ENCODE measurements at places on chromosomes 2 and 18.

GRCh38 chr2:74708883-74709282 is 54.8 kb downstream of the SEMA4F start:
- H3K4me3 ChIP-seq: no peak overlapping the region
- H3K27ac ChIP-seq: no peak overlapping the region
- no peak for DNase-seq

- H3K27ac ChIP-seq: no peak overlapping the region
These were observed 10.7 kb downstream of the MFF start for GRCh38 chr2:227335713-227336112.

GRCh38 chr18:80033181-80034067 is 810 bp upstream of the RBFA start:
- peak overlapping the region; percentile 86 for H3K4me3 ChIP-seq
- DNase-seq: no peak
- peaks cover 27% of the 10 kb centered on the region for H3K4me1 ChIP-seq
- peak overlapping the region; percentile 79 for H3K27ac ChIP-seq
- H3K27me3 ChIP-seq: no peaks in the 10 kb centered on the region
- peaks cover 7% of the 10 kb centered on the region for H3K36me3 ChIP-seq

DNA sequence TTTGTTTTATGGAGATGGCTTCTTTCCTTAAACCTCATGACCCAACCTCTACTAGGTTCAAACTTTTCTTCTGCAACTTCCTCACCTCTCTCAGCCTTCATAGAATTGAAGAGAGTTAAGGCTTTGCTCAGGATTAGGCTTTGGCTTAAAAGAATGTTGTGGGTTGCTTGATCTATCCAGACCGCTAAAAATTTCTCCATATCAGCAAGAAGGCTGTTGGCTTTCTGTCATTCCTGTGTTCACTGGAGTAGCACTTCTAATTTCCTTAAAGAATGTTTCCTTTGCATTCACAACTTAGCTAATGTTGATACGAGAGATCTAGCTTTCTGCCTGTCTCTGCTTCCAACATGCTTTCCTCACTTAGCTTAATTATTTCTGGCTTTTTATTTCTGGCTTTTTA is 58.1 kb upstream of the KYNU start:
- DNase-seq: no peak
- no peak overlapping the region for H3K4me3 ChIP-seq
- no peaks in the 10 kb centered on the region for H3K27me3 ChIP-seq
- H3K36me3 ChIP-seq: no peaks in the 10 kb centered on the region
- no peak overlapping the region for H3K27ac ChIP-seq

DNA sequence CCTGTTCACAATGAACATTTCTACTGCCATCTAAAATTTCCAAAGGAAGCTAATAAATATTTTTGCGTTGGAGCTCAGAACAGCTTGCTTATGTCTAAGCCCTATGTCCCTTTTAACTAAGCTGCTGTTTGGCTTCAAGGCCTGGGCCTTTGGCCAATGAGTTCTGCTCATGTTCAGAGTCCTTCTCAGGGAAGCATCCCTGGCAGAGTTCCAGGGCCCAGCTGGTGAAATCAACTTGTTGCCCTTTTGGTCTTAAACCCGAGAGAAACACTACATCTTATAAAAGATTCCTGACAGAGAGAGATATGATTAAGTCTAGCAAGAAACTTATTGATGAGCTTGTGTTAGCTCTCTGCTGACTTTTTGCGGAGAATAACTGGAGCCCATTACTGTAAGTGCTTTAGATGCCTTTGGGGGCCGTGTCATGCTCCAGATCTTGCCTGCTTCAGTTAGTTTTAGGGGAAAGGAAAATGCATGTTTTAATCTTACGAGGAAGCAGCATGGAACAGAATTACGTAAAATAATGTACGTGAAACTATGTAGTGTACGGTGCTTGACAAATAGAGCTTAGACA is 102.5 kb upstream of the NOSTRIN start:
- peaks cover 8% of the 10 kb centered on the region for H3K36me3 ChIP-seq
- DNase-seq: no peak
- no peak overlapping the region for H3K27ac ChIP-seq
- H3K4me3 ChIP-seq: no peak overlapping the region

- H3K27me3 ChIP-seq: no peaks in the 10 kb centered on the region
- no peak for DNase-seq
- no peaks in the 10 kb centered on the region for H3K36me3 ChIP-seq
- H3K4me1 ChIP-seq: no peaks in the 10 kb centered on the region
These were observed 497.4 kb downstream of the TGIF1 start for GRCh38 chr18:3947383-3947782.

GRCh38 chr2:15800495-15801329 is 139.6 kb upstream of the MYCN start:
- H3K4me1 ChIP-seq: no peaks in the 10 kb centered on the region
- H3K36me3 ChIP-seq: no peaks in the 10 kb centered on the region
- DNase-seq: no peak
- H3K27ac ChIP-seq: no peak overlapping the region
- no peak overlapping the region for H3K4me3 ChIP-seq
- H3K27me3 ChIP-seq: no peaks in the 10 kb centered on the region

GRCh38 chr2:165901620-165902298 is 51.8 kb downstream of the TTC21B start:
- H3K4me1 ChIP-seq: peaks cover 25% of the 10 kb centered on the region
- H3K4me3 ChIP-seq: no peak overlapping the region
- no peak for DNase-seq
- H3K27me3 ChIP-seq: no peaks in the 10 kb centered on the region
- H3K27ac ChIP-seq: no peak overlapping the region

DNA sequence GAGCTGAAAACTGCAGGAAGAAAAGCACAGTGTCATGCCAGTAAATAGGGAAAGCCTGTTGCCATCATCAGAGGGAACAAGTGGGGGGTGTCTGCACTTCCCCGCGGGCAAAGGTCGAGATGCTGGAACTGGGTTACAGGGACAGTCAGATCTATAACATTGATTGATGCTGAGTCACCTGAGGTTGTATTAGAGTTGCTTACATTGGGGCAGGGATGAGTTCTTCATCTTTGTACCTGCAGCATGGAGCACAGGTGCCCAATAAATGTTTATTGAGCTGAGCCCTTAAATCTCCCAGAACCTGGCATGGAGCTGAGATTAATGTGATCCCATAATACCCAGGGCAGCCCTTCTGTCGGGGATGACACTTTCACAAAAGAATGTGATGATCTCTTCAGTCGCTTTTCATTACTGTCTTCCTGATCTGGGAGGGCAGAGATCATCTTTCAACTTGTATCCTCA is 5.9 kb upstream of the RNF152 start:
- no peaks in the 10 kb centered on the region for H3K36me3 ChIP-seq
- no peak for DNase-seq
- no peaks in the 10 kb centered on the region for H3K4me1 ChIP-seq
- no peak overlapping the region for H3K4me3 ChIP-seq
- peaks cover 46% of the 10 kb centered on the region for H3K27me3 ChIP-seq
- H3K27ac ChIP-seq: no peak overlapping the region

DNA sequence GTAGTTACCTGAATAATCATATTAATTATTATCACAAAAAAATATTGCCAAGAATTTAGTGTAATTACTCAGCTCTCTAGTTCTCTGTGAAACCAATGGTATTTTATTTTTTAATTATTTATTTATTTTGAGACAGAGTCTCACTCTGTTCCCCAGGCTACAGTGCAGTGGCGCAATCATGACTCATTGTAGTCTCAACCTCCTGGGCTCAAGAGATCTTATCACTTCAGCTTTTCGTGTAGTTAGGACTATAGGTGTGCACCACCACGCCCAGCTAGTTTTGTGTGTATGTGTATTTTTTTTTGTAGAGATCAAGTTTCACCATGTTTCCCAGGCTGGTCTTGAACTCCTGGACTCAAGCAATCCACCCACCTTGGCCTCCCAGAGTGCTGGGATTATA is 440.4 kb upstream of the CDH20 start:
- H3K4me1 ChIP-seq: no peaks in the 10 kb centered on the region
- H3K36me3 ChIP-seq: no peaks in the 10 kb centered on the region
- no peak overlapping the region for H3K4me3 ChIP-seq
- H3K27ac ChIP-seq: no peak overlapping the region
- no peaks in the 10 kb centered on the region for H3K27me3 ChIP-seq
- DNase-seq: no peak

DNA sequence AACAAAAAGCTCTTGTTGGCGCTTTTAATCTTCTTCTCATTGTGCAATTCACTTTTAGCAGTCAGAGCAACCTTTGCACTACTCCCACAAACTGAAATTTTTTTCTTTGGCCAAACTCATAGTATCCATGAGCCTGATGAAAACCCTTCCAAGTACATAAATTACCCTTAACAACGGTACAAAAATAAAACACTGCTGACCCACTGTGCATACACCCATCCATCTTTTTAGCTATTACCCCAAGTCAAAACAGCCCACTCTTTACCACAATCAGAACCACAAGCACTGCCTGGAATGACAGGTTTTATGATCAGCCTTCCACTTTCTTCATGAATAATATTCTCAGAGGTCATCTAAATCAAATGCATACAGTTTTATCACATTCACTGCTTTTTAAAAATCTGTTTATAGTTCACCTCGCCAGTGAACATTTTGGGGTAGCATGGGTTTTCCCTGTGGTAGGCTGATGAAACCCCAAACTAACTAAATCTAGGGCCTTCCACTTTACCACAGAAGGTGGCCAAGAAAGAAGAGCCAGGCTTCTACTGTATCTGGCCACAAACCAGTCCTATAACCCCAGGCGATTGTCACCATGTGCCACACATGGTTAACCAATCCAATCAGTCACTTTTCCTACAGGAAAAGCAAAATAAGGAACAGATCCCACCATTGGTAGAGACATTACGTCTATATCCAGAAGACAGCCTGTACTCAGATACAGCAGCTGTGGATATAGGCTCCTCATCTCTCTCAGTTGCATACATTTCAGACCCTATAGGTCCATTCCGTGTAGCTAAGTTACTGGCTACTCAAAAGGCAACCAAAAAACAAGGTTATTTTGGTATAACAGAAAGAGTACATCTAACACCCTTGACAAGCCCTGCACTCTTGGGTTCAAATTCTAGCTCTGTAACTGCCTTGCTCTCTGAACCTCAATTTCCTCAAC is 171.3 kb downstream of the THADA start:
- peaks cover 34% of the 10 kb centered on the region for H3K36me3 ChIP-seq
- peak; percentile 56 for DNase-seq
- H3K4me3 ChIP-seq: peak overlapping the region; percentile 25
- H3K27me3 ChIP-seq: peaks cover 3% of the 10 kb centered on the region

DNA sequence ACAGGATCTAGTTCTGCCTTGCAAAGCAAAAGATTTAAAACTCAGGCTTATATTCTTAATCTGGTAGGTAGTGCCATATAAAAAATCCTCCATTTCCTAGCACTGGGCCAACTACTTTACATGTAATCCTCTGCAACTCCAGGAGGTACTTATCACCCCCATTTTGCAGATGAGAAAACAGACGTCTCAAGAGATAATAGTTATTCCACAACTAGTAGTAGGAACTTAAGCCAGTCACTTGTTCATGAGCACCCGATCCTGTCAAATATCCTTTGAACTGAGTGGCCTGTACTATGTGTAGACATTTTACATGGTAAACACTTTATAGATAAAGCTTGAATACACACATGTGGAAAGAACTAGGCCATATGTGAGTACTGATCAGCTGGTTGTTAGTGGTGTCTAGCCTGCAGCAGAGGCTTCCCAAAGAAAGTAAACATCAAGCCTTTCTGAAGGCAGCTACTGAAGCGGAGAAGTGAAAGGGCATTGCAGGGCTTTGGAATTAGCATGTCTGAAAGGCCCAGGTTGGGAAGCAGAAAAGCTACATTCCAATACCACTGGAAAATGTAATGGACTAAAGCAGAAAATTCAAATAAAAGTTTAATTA is 48.0 kb downstream of the NAB1 start:
- no peak overlapping the region for H3K27ac ChIP-seq
- no peak overlapping the region for H3K4me3 ChIP-seq
- H3K27me3 ChIP-seq: no peaks in the 10 kb centered on the region
- H3K4me1 ChIP-seq: peaks cover 35% of the 10 kb centered on the region

GRCh38 chr2:203453858-203454451 is 81.1 kb downstream of the RAPH1 start:
- no peaks in the 10 kb centered on the region for H3K4me1 ChIP-seq
- no peaks in the 10 kb centered on the region for H3K27me3 ChIP-seq
- H3K4me3 ChIP-seq: no peak overlapping the region
- no peak for DNase-seq
- H3K27ac ChIP-seq: no peak overlapping the region

GRCh38 chr2:69538872-69539548 is 101.8 kb upstream of the NFU1 start:
- H3K4me3 ChIP-seq: no peak overlapping the region
- peaks cover 65% of the 10 kb centered on the region for H3K36me3 ChIP-seq
- H3K27me3 ChIP-seq: no peaks in the 10 kb centered on the region
- DNase-seq: no peak

DNA sequence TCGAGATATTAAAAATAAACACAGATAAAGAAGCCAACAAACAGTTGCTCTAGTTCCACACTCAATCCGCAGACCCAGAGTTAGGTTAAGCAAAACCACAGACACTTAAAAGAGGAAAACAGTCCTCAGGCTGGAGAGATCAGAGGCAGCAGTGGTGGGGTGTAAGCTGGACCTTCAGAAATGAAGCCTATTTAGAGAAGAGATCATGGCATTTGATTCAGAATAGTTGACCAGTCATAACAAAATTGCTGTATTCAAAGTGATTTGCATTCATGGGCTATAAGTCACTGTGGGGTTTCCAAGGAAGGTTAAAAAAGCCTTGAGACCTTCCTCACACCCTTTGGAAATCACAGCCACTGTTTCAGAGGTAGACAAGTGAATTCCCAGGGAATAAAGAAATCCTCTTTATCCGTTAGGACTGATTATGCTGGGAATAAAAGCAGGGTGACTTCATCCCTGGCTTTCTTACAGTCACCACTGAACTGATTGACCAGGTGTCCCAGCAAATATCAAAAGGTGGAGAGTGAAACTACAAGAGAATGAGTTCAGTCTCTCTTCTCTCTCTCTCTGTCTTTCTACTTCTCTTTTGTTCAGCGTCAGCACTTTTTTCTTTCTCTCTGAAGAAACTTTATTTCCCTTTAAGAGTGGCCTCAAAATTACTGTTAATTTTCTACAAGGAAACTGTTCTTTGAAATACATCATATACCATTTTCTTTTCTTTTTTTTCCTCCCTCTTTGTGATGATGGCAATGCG is 171.8 kb upstream of the PIK3C3 start:
- H3K4me1 ChIP-seq: no peaks in the 10 kb centered on the region
- H3K36me3 ChIP-seq: no peaks in the 10 kb centered on the region
- H3K4me3 ChIP-seq: no peak overlapping the region
- no peak for DNase-seq
- H3K27ac ChIP-seq: no peak overlapping the region
- peaks cover 2% of the 10 kb centered on the region for H3K27me3 ChIP-seq

DNA sequence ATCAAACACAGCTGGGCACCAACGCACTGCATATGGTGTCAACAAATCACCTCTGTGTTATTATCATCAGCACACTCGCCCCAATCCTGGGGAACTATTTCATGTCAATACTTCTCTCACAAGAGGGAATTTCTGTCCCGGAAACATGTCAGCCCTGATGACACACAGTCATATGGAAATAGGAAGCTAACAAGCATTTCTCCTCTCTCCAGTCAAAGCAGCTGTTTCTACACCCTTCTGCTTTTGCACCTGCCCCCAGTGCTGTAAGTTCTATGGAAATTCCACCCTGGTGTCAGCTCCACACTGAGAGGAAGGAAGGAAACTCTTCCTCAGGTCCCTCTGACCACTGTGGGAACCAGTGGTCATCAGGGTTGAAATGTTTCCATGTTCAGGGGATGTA is 447.6 kb upstream of the ID2 start:
- H3K4me3 ChIP-seq: no peak overlapping the region
- H3K4me1 ChIP-seq: peaks cover 32% of the 10 kb centered on the region
- H3K27me3 ChIP-seq: peaks cover 4% of the 10 kb centered on the region
- DNase-seq: no peak

- no peak for DNase-seq
- no peaks in the 10 kb centered on the region for H3K27me3 ChIP-seq
- no peak overlapping the region for H3K4me3 ChIP-seq
- H3K36me3 ChIP-seq: no peaks in the 10 kb centered on the region
These were observed 371.9 kb upstream of the KCNH7 start for GRCh38 chr2:163210430-163210918.
